HS-27A (cell line): ENCODE measurements at places on chromosomes 12 and 14.
A peak's percentile ranks its signal among the peaks of the same experiment; 100 is the strongest.

- DNase-seq: no peak
These were observed 15.0 kb downstream of the CEP128 start for GRCh38 chr14:80926397-80927082.

DNA sequence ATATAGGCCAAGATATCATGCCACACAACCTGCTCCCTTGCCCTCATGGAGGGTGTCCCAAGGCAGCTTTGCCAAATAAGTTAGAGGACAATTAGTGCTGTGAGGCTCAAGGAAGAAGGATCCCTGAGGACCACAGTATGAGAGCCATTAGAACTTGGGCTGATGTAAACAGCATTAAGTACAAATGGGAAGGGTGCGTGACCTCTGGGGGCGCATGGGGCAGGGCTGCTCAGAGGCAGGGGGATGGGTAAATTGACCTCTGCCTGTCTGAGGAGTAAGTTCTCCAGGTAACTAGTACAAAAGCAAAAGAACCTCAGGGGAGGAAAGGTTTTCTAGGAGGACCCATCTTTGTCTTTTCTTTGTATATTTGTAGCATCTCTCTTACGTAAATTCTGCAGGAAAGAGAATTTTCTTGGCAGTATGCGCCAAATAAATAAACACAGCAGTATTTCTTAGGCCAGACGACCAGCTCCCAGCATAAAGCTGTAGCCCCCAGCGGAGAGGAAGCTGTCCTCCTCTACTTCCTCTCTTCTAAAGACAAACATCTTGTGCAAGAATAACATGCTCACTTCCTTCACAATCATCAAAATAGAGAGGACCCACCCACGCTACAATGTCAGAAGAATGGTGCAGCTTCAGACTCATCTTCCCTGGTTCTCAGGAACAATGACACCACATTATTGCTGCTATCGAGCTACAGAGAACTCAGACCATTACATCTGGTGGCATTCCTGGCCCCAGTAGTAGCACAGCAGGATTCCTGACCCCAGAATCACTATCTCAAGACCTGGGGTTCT lies 16.4 kb upstream of the VWF start:
- DNase-seq: no peak

DNA sequence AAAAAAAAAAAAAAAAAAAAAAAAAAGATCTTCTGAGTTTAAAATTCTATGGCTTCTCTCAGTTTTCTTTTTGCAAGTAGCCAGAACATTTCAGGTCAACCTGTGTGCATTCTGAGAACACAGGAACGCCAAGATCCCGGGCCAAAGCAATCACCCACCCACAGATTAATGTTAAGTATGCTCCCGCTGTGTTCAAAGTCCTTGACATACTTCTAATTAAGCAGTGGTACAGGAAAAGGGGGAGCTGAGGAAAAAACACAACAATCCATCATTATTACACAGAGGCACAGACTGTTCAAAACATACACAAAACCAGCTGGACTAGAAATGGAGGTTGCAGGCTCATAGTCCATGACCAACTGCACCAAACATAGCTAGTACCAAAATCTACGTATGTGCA lies 2.8 kb downstream of the FBXO21 start:
- no peak for DNase-seq

GRCh38 chr14:91470216-91470615 lies 39.9 kb downstream of the PPP4R3A start:
- no peak for DNase-seq

DNA sequence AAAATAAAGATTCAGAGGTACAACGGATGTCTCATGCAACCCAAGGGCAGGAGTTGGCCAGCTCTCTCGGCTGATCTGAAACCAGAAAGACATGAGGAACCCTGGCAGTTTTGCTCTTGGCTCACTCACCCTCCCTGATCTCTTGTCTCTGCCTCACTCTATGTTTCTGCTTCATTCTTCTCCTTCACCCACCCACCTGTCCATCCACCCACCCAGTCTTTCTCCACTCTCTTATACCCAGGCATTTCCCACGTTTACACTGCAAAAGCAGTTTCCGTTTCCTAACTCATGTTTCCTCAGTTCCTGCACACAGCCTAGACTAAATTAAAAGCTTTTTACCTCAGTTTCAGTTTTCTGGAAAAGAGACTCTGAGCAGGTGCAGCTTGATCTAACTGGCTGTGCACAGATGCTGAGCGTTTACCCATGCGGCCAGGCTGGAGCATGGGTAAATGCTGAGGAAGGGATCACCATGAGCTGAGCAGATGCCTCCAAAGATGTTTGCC lies 157.6 kb downstream of the PRKCH start:
- DNase-seq: no peak

DNA sequence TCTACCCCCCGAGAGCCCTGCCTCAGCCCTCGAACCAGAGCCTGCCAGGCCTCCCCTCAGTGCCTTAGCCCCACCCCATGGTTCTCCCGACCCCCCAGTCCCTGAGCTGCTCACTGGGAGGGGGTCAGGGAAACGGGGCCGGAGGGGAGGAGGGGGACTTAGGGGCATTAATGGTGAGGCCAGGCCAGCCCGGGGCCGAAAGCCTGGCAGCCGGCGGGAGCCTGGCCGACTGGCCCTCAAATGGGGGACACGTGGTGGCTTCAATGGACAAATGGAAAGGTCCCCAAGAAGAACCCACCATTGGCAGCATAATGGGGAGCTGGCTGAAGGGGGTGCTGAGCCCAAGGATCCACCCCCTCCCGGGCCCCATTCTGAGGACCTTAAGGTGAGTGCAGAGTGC lies 5.6 kb downstream of the MBD6 start:
- DNase-seq: no peak

GRCh38 chr12:2013527-2014223 lies 9.4 kb upstream of the DCP1B start:
- no peak for DNase-seq

DNA sequence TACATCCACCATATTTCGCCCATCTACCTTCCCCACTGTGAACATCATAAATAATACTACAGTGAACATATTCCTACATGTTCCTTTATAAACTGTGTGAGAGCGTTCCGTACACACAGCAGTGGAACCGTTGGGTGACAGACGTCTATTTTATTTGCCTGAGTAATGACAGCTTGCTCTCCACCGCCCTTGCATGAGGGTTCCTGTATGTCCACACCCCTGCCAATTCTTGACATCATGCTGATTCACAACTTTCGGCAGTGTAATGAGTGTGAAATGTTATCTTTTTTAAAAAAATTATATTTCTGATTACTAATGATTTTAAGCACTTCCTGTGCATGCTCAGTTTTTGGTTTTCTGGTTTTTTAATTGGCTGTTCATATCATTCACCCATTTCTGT lies 4.3 kb upstream of the RAD52 start:
- peak; percentile 82 for DNase-seq

DNA sequence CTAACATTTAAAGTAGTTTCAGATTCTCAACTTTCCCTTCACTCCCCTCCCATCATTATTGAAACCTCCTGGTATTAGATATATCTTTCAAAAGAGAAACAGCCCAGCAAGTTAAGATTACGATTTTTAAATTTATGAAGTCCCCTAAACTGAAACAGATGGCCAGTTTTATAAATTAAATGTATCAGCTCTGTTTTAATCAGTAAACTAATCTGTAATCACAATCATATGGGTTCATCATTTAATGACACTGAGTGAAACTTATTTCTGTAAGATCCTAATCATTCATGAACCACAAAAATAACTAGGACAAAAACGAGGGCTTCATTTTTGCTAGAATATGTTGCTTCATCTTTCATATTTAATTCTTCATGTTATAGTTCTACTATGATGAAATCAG lies 137.8 kb downstream of the EPS8 start:
- DNase-seq: no peak

DNA sequence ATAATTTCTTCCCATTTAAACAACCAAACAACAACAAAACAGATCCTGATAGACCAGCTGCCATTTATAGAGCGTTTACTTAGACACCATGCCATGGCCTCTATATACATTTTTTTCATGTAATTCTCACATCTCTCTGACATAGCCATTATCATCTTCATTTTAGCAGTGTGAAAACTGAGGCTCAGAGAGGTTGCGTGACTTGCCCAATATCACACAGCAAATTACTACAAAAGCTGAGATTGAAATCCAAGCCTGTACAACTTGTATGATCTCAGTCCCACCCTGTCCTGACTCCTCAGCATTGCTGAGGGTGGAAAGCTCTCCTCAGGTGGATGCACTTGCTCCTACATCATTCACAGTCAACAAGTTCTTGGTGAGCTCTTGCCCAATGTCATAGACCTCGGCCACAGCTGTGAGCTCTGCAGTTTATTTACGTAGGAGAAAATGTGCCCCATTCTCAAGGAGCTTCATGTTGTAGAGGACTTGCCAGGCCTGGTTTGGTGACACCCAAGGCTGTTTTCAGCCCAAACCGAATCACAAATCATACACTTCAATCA lies 55.5 kb downstream of the CRACR2A start:
- DNase-seq: no peak

- no peak for DNase-seq
These were observed 283.4 kb upstream of the ATP2B1 start for GRCh38 chr12:89991807-89992590.

- no peak for DNase-seq
These were observed 76.0 kb downstream of the VCPKMT start for GRCh38 chr14:50040401-50040775.

DNA sequence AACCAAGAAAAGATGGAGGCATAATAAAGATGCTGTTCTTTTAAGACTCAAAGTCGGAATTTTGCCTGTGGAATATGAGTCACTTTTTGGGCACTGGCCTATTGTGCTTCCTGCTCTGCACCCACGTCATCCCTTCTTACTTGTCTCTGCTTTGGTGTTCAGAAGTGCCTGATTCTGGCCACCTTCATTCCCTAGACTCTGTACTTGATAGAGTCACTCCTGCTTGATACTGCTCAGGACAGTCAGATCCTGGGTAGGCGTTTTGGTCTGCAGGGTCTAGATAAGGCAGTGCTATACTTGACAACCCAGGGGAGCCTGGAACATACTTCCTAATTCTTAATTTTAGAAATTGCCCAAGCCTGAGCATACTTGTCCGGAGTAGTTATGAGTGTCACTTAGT lies 1.9 kb downstream of the LRRK2 start:
- no peak for DNase-seq

DNA sequence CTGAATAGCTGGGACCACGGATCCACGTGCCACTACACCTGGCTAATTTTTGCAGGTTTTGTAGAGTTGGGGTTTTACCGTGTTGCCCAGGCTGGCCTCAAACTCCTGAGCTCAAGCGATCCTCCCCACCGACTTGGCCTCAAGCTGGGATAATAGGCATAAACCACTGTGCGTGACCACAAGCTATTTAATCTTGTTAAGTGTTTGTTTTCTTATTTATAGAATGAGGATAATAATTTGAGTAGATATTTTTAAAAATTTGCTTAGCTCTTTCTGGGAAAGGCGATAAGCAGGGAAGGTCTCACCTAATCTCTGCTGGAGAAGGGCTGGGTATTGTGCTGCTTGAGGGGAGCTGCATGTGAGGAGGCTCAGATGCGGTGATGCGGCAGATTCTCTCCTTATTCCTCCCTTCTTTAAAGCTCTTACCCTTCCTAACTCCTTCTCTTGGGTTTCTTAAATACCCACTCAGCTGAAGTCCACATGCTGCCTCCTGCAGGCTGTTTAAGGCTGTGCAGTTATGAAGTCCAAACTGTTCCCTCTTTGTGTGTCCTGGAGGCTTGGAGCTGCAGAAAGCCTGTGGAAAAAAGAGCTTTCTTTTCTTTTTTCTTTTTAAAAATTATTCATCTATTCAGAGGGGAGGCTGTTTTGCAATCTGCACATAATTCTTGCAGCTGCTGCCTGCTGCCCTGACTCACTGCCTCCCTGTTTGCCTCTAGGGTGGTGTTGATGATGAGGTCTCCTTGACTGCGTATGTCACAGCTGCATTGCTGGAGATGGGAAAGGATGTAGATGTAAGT lies 37.9 kb downstream of the A2ML1 start:
- no peak for DNase-seq

- DNase-seq: no peak
These were observed 65.4 kb downstream of the PTPRB start for GRCh38 chr12:70571705-70572268.

DNA sequence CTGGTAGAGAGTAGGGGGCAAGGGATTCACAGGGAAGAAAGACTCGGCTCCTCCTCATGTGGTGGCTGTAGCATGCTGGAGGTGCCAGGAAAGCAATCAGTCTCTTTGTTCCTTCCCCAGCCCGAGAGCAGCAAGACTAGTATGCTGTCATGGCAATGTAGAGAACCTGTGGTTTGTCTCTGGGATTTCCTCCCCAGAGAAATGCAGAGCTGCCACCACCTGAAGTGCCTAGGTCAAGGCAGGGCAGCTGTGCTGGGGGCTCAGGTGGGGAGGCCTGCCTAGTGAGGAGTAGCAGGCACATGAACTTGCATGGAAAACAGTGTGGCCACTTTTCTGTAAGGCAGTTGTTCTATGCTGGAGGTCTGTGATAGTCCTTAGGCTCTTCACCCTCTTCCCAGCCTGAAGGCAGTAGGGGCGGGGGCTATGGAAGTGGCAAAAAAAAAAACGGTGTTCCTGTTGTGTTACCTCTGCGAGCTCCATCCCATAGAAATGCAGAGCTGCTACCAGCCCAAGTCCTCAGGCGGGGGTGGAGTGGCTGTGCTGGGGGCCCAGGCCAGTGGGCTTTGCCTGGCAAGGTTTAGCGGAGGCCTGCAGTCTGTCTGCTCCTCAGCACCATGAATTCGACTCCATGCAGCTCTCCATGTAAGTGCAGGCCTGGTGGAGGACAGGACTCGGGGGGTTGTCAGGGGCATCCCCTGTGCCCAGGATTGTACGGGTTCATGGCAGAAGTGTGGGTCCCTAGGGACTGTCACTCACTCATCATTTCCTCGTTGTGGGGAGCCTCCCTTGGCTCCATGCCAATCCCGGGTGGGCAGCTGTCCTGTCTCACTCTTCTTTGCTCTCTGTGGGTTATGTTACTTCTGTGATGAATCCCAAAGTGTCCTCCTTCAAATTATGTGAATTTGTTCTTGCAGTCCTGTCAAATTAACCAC lies 4.1 kb upstream of the CLEC4D start:
- no peak for DNase-seq

- DNase-seq: no peak
These were observed 12.1 kb downstream of the CSRP2 start for GRCh38 chr12:76866726-76867125.

DNA sequence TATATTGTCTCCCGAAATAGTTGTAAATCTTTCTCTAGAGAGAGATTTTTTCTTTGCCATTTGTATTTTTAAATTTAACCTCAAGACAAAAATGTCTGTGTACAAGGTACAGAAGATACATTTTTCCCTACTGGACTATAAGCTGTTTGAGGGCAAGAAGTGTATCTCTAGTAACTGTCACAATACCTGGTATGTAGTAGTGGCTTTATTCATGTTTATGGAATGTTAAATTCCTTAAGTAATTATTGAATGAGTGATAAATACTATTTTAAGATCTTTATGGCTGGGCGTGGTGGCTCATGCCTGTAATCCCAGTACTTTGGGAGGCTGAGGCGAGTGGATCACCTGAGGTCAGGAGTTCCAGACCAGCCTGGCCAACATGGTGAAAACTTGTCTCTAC lies 24.4 kb upstream of the CDK17 start:
- no peak for DNase-seq

GRCh38 chr14:61103541-61104339 lies 122.7 kb downstream of the SLC38A6 start:
- peak; percentile 96 for DNase-seq

DNA sequence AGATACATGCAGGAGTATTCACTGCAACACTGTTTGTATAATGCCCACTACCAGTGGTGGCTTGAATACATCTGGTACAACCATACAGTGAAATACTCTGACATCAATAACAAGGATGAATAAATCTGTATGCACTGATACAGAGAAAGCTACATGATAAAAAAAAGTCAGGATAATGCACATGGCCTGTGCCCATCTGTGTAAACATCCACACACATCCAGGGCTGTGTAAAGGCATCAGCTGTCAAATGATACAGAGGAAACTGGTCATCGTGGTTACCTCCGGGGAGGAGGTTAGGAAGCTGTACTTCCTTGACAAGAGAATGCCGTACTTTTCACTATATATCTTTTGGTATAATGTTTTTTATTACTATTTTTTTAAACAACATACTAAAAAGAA lies 176.6 kb downstream of the FOXN3 start:
- DNase-seq: no peak
